ENCODE measurements at places on chromosomes 7 and 10.

DNA sequence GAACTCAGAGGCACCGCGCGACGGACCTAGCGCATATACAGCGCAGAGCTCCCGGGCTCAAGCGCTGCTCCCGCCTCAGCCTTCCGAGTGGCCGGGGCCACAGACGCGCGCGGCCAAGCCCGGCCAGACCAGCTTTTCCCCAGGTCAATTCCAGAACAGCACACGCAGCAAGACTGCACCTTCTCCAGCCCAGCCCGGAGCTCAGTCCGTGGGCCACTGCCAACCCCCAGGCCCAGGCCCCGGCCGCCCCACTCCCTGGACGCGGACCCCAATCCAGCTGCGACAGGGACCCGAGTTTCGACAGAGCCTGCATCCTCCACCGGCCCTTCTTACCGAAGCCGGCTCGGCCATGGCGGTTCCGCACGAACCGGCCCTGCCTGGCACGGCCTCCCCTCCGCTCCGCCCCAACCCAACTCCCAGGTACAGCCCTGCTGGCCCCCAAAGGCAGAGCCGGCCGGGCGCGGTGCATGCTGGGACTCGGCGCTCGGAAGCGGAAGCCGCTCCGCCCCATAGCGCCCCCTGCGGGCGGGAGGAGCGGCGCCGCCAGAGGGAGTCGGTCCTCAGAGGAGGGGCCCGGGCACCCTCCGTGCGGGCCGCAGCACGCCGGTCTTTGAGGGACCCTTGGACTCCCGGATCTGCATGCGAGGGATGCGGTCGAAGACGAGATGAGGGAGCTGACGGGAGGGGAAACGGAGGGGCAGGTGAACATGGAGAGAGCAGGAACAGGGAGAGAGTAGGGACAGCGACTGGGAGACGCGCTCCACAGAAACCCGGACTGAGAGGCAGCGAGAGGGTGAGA is at the start of gene ZNF425:
Gene ZNF425 (minus strand): TSS at position 462 of the 799 bp plus-strand sequence. CDS start 111 bp downstream, at position 351.
- peak; percentile 94 for DNase-seq

- no peak for DNase-seq
Measured at GRCh38 chr7:102244601-102245000, 42.1 kb upstream of the SH2B2 start.

DNA sequence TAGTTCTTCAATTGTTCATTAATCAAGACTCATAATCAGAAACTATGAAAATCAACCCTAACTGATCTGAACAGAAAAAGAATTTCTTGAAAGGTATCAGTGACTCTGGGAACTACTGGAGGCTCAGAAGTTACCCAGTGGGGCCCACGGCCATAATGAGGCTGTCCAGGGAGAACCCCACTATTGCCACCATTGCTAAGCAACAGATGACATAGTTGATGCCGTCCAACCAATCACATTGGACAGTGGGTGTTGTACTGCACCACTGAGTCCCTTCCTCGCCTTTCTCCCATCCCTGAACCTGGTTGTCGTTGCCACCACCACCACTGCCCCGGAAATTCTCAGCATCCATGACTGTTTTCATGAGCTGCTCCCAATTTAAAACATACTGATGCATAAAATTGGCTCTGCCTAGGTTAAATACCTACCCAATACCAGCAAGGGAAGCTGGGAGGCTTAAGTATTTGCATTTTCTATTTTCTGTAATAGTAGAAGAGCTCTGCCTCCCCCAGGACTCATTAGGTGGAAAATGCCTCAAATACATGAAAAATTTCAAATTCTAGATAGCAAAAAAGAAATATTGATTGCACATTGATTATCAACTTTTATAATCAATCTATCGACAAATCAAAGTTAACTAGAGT is 26.7 kb upstream of the USP6NL start:
- DNase-seq: no peak

GRCh38 chr10:63414481-63415260 is 51.1 kb downstream of the JMJD1C start:
- no peak for DNase-seq

DNA sequence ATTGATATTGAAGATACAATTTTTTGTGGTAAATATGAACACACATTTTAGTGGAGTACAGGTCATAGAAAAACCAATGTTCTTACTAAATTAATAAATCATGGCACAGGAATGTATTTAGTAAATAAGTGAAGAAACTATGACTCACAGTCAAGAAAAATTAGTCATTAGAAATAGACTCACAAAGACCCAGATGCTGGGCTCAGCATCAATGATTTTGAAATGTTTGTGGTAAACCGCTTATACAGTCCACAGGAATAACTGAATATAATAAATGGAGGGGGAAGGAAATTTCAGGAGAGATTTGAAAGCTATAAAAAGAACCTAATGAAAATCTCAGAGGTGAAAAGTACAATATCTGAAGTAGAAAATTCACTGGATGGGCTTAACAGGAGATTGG is 138.3 kb upstream of the ADCY1 start:
- DNase-seq: no peak

GRCh38 chr7:6448943-6449543 is 1.3 kb upstream of the DAGLB start:
- DNase-seq: no peak

GRCh38 chr10:66292922-66293321 is 632.9 kb upstream of the LRRTM3 start:
- no peak for DNase-seq

DNA sequence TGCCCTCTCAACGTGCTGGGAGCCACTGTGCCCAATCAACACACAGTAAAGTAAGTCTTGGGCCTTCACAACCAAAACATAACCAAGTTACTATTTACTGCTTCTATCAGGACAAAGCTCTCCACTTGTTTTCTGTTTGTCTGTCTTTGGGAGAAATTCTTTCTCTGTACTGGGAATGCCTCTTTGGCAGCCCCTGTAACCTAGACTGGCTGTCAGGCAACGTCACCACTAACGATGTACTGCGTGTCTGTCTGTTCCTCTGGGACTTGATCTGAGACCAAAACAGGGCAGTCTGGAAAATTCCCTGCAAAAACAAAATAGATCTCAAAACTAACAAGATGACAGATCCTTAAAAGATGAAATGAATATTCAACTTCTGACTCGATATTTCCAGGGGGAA is 113.0 kb downstream of the SMURF1 start:
- DNase-seq: no peak

DNA sequence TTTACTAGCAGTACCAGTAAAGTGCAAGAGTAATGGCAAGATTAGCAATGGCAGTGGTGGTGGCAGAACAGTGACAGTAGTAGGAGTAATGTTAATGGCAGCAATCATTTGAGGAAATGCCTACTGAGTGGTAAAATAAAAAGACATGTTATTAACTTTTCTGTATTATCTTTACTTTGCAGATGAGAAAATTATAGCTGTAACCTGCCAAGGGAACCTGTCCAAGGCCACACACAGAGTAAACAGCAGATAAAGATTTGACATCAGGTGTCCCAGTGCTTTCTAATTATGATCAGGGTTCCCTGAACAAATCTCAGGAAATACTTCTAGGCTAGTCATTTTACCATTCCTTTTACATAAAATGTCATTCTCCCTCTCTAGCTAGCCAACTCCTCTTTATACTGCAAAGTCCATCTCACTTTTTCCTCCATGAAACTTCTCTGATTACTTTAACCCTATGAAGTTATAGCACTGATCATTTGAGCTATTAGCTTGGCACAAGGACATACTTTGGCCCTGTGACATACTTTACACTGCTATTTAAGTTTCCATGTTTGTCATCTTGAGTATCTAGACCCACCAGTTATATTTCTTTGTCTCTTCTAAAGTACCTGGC is 219.1 kb downstream of the TAX1BP1 start:
- no peak for DNase-seq

- DNase-seq: peak; percentile 63
Measured at GRCh38 chr10:71727105-71727737, 7.6 kb upstream of the C10orf105 start.

- DNase-seq: no peak
Measured at GRCh38 chr10:102376901-102377300, 18.6 kb upstream of the NFKB2 start.

GRCh38 chr7:14377646-14378266 is 388.3 kb upstream of the ETV1 start:
- no peak for DNase-seq

DNA sequence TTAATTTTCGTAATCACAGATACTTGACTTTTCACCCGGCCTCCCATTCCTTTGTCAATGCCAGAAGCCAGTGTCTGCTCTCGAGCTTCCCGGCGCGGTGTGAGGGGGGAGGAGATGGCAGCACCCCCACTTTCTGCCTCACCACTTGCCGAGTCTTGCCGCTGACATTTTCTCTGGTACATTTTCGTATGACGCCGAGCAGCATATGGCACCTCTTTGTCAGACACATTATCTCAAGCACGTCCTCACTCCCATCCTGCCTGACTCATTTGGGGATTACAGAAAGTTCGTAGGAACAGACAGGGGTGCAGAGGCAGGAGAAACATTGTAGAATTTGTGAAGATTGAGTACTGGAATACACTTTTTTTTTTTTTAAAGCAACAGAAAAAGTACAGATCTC is 60.8 kb upstream of the SORCS3 start:
- no peak for DNase-seq

- DNase-seq: no peak
Measured at GRCh38 chr7:99383791-99384370, 9.4 kb downstream of the ARPC1B start.

Data from activated gamma-delta T cell treated with Interleukin-2 at 50 U/mL for 16 hours (primary cell).